T-helper 22 cell (primary cell): ENCODE measurements at places on chromosomes 3 and 15.

DNA sequence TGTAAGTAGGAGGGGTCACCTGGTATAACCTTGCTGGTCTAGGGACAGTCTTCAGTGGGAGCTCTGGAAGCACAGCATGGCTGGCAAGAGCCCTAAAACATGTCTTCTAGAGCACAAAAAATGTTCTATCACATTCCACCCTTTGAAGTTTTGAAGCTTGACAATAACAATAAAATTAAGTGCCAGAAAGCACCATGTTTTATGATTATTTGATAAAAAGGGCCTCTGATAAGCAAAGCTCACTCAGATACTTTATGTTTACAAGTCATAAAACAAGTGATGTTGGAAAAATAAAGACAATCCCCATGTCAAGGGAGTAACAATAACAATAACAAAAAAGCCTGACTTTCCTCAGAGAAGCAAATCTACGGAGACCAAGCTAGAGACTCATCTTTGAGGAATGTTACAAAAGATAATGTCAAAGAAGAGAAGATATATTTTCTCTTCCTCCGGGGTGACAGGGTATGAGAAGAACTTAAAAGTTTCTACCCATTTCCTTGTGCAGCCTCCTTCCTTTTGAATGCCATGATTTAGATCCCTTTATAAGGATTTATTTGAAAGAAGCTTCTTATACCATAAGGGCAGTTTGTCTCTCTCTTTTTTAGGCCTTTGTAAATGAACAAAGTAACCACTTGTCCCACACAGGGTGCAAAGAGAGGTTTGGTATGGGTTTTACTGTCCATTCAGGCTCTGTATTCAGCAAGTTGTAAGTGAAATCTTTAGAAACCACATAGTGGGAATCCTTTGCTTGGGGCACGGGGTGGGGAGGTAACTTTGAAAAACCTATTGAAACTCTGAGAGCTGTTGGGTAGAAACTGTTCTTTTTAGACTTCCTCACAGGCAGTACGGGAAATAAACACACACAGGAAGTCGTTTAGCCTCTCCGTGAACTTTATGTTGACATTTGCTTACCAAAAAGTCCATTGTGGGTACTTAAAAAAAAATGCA is 109.6 kb upstream of the RBMS3 start:
- no peak for DNase-seq

DNA sequence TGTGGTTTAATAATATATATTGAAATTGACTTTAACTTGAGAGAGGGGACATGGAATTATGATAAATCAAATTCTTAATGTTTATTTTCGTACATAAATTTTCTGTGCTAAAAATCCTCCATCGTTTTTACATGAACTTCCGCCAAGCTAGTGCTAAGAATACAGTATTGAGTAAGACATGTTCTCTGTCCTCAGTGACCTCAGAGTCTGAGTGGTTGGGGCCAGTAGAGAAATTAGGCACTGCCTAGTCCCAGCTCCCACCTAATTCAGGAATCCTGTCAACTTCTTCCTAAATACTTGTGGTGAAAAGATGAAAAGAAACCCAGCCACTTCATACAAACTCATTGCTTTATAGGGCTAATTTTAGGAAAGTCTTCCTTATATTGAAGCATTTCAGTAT is 110.3 kb downstream of the PPP2R3A start:
- DNase-seq, result no peak

DNA sequence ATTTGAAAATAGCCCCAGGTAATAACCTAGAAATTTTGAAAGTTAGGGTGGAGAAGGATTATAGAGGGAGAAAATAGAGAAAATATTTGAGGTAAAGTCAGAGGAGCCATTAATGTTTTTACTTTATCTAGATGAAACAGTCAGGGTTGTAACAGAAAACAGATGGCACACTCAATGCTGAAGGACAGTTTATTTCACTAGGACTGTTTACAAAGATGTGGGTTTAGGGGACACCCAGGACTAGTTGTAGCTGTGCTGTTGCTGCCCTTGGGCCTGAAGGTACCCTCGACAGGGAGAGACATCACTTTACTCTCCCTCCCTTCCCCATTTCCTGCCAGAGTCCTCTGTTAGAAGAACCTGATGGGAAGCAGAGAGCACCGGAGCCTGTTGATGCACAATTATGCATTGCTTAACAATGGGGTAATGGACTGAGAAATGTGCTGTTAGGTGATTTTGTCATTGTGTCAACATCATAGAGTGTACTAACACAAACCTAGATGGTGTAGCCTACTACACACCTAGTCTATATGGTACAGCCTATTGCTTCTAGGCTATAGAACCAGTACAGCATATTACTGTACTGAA is 103.8 kb downstream of the GALK2 start:
- DNase-seq, result no peak

DNA sequence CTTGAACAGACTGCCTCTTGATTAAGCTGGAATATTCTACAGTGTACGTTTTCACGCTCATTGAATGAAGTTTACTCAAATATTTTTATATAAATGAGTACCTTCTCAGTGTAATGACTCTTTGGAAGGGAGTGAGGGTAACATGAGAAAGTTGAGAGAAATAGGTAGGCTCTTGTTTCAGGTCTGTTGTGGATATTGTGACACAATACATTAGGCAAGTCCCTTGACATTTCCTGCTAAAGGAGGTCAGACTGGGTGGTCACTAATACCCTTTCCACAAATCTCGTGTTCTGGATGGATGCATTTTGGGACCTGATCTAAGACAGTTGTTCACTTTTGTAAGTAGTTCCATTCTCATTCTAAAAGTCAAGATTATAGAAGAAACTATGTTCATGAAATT is 324.8 kb upstream of the AZI2 start:
- DNase-seq, result no peak

DNA sequence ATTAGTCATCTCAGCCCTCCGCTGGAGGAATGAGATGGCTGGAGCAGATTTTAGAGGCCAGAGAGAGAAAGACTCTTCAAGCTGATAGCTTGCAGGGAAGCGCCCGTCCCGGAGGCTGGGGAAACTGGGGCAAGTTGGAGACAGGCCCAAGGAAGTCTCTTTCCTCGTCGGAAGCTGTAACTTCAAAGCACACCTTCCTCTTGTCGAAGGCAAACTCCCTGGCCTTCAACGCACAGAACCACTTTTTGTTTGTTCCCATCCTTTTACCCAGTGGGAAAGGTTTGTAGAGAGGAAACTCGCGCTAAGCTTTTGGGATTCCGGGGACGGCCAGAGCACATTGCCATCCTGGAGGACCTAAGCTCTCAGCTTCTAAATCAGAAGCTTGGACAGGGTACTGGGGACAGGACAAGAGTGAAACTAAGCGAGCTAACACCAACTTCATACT is 900 bp upstream of the EOMES start:
- no peak for DNase-seq

DNA sequence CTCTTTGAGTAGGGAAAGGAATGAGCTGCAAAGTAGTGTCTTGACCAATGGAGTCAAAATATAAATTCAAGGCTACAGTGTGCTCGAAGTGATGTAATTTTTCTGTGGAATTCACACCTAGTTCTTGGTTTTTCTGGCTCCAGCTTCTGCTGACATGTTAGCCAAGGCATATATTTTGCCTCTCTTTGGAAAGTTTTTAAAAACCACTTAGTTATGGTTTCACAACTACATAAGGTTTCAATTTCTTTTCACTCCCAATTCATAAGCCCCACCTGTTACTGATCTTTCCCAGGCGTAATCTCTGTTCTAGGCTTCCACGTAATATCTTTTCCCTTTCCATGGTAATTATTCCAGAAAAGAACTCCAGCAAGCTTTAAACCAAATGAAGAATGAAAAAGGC is 46.9 kb downstream of the GADL1 start:
- DNase-seq, result no peak

GRCh38 chr15:86555939-86556338 is 476.3 kb downstream of the AGBL1 start:
- no peak for DNase-seq

DNA sequence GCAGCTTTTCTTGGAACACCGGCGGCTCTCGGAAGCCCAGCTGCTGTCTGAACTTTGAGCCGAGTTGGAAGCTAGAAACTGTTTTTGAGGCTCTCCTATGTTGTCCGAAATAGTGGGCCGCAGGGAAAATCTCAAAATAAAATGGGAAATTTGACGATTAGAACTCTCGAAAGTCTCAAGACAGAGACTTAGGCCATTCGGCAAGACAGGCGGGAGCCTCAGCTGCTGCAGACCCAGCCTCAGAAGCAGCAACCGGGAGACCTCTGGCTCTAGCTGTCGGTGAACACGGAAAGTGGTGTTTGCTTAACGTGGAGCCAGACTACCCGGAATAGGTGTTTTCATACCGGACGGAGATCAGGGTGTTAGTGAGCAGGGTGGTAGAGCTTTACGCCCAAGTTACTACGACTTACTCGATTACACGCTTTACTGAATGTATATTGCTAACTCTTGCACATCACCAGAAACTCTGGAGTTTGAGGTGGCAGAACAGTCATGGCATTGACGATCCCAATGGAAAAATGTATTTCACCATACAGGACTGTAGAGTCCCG is 357 bp upstream of the MAN2C1 start:
- no peak for DNase-seq

- no peak for DNase-seq
Measured at GRCh38 chr3:171959532-171960089, 79.8 kb upstream of the FNDC3B start.

DNA sequence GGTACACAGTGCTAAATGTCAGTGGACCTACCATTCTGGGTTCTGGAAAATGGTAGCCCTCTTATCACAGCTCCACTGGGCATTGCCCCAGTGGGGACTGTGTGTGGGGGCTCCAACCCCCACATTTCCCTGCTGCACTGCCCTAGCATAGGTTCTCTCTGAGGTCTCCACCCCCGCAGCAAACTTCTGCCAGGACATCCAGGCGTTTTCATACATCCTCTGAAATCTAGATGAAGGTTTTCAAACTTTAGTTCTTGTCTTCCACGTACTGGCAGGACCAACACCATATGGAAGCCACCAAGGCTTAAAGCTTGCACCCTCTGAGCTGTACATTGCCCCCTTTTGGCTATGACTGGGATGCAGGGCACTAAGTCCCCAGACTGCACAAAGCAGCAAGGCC is 788.2 kb upstream of the ALCAM start:
- no peak for DNase-seq

DNA sequence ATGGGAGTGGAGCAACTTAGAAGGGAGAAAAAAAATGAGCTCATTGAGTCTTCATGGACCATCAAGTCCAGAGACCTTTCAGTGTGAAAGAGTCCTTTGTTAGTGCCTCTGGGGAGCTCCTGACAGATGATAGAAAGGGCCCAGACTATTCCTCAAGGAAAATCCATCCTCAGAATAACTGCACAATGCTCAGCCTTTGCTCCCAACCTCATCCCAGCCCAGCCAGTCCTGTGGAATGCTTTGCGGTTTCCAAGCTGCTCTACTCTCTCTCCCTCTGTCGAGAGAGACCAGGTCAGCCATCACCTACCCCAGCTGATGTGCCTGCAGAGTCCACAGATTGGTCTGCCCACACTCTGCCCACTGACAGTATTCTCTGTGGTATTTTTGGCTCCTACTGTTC is 406.2 kb downstream of the MFSD1 start:
- DNase-seq, result no peak

- DNase-seq, result no peak
Measured at GRCh38 chr3:50559702-50560101, 7.8 kb downstream of the C3orf18 start.

GRCh38 chr3:52848617-52849016 is 13.8 kb upstream of the MUSTN1 start:
- no peak for DNase-seq

DNA sequence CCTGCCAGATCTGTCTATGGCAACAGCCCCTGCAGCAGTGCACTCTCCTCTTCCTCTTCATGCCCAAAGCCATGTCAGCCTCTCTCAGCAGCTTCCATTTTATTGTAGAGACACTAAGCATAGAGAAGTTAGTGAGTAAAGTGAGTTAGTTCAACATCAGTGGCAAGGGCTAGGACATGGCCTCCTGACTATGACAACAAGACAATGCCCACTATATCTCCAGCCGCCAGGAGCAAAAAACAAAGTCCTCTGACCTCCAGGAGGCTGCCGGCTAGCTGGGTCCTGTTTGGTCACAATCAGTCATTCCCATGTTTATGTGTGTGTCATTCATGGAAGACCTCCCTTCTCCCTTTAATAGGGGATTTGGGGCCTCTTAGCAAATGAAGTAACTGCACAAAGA is 14.9 kb downstream of the NR1I2 start:
- DNase-seq, result no peak
